ENCODE measurements at places on chromosomes 1 and 21. TPM values are rescaled to one million over a fixed set of nuclear protein-coding genes. Genes with fewer than 3 reads are reported as not detected.

GRCh38 chr1:208161005-208161404 is 83.2 kb downstream of the PLXNA2 start:
- DNase-seq: no peak

DNA sequence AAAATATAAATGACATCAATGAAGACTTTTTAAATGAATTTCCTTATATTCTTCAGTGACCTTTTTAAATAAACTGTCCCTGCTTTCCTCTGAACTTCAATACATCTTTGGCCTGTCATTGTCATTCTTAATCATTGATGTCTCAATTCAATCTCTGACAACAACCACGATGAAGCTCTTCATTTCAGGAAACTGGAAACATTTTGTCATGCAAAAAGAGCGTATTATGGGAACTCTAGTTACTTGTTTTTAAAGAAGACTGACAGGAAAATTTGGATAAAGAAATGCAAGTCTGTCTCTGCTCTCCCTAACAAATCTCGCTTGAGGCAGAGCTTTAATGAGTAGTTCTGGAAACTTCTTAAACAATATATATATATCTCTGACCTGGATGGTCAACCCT is 535.8 kb upstream of the ADGRL2 start:
- no peak for DNase-seq

DNA sequence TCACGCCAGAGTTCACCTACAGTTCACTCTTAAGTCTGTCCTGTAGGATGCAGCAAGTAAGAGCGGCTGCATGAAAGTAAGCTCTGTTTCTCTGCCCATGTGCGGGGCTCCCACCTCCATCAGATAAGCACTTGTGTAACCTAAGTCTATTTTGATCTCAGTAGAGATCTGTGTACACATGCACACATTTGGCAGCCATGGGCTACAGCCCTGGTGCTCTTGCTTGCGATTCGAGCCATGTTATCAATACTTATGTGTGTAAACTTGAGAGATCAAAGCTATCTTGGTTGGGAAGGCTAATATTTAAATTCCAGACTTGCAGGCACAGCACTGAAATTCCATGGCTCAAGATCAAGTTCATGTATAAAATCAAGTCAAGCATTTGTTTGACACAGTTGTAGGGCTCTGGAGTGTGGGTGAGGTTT is 244.7 kb upstream of the FGGY start:
- DNase-seq: no peak

GRCh38 chr1:34362949-34363348 is 186.2 kb downstream of the C1orf94 start:
- DNase-seq: no peak

GRCh38 chr21:18275781-18276180 is 31.1 kb downstream of the CHODL start:
- no peak for DNase-seq

GRCh38 chr21:29368906-29369305 is 70.2 kb downstream of the BACH1 start:
- DNase-seq: no peak

GRCh38 chr1:154864189-154864975 is 5.7 kb downstream of the KCNN3 start:
- DNase-seq: no peak

DNA sequence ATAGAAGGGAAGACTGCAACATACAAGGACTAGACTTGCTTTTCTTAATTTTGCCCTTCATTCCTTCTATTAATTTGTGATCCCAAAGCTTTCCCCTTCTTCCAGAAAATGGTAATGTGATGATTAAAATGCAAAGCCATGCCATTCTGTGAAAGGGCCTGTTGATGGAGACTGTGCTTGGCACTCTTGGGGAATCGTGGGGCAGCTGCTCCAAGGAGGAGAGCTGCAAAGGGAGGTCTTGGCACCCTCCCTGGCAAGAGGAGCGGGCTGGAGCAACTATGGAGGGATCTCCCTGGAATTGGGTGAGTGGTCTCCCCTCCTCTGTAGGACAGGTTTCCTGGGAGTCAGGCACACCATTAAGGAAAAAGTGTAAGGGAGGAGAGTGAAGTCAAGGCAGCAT is 16.6 kb downstream of the CACNA1S start:
- DNase-seq: no peak

- no peak for DNase-seq
These were observed 147.1 kb downstream of the SPATA46 start for GRCh38 chr1:162229549-162229948.

DNA sequence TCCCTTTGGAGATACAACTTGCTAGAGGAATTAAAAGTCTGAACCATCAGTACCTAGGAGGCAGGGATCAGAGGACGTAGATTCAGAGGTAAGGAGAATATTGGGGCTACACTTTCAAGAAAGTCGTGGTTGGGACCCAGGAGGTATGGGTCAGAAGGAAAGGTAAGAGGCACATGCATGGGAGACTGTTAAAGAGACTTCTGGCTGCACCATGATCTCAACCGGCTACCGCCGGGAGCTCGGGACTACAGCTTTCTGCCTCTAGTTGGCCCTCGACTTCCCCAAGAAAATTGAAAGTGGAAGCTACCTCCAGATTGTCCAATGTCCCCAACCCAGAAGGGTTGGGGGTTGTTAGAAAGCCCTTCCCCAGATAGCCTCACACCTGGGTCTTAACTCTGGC is 355.7 kb upstream of the TMPRSS15 start:
- DNase-seq: no peak

GRCh38 chr1:217040711-217041455 is 317.7 kb upstream of the ESRRG start:
- no peak for DNase-seq

DNA sequence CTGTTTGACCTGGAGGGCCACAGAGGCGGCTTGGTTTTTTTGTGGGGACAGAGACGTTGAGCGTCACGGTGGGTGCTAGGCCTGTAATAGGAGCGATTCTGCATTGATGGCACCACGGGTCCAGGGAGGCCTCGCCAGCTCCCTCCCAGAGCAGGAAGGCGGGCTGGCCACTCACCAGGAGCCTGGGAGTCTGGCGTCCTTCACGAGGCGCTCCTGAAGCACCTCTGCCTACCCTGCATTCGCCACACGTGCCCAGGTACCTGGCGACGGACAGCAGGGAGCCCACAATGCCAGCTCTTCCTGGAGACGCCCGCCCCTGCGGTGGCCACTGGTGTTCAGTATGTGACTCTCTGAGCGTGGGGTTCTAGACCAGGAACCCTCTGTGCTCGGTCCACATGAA is 69.9 kb upstream of the TRAPPC10 start:
- DNase-seq: no peak

GRCh38 chr1:199082778-199083389 is 444.0 kb downstream of the PTPRC start:
- DNase-seq: no peak

GRCh38 chr1:109248444-109248796 is 919 bp upstream of the CELSR2 start:
- no peak for DNase-seq

DNA sequence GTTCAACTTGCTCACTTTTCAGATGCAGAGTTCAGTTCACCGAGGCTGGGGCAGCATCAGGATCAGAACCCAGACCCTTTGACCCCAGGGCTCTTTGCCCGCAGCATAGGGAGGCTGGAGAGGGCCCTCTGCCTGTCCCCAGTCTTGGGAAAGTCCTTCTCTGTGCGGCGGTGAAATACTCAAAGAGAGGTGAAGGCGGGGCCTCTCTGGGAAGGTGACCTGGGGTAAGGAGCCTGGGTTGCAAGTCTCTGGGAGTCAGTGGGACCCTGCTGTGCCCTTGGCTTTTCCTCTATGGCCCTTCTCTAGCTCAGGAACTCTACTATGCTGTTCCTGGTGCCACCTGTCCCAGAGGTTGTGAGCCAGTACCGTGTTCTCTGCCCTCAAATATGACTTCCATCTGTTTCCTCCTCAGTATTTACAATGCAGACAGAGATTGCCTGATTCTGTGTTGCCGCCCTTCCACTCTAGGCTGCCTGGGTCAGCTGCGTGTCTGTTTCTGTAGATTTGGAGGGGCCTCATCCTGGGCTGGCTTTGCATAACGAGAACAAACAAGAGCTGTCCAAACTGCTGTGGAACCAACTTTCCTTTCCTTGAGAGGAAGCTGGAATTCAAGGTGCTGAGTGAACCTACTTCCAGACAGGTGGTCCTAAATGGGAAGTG is 18.7 kb upstream of the ZBTB21 start:
- no peak for DNase-seq

DNA sequence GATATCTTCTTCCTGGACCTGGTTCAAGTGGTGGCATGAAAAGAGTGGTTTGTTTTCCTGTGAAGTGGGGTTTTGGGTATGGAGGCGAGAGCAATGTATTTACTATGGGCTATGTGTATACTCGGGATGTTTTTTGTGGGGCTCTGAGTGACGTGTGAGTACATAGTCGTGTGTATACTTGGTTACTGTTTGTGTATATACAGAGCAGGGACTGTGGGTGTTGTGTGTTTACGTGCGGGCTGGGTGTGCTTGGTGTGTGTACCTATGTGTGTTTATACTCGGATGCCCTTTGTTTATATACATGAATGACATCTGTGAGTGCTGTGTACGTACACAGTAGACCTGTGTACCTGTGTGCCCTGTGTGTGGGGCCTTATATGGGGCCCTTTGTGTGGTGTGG is 50.0 kb downstream of the YARS1 start:
- no peak for DNase-seq

DNA sequence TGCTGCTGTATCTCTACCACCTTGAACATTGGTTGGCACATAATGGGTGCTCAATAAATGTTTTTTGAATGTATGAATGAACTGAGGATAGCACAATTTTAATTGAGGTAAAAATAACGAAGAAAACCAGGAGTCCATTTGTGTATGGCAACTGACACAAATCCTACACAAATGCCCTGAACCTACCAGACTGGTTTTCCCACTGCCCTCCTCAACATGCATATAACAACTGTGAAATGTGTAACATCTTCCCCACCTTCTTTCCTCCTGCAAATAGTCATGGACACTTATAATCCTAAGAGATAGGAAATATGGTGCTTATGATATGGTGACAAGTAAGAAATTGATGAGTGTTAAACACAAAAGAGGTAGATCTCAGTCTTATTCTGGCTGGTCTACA is 9.9 kb upstream of the LMO4 start:
- DNase-seq: no peak

GRCh38 chr21:45175326-45176095 is 101.1 kb downstream of the ADARB1 start:
- no peak for DNase-seq

DNA sequence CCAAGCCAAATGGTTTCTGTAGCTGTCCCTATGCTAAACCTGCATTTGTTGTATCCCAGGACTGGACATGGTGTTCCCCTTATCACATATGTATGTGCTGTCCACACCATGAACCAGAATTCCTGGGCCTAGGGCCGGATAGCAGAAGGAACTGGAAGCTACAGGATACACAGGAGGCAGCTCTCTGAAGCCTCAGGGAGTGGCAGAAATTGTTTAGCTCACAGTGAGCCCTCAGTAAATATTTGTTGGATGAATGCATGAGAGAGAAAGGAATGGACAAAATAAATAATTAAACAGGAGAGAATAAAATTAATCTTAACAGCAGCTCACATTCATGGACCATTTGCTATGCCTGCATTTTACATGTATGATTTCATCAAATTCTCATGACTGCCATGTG is 2.1 kb downstream of the NIPAL3 start:
- no peak for DNase-seq

- DNase-seq: no peak
These were observed 85.2 kb upstream of the PPM1J start for GRCh38 chr1:112800289-112800688.

GRCh38 chr1:54375712-54376429 is 30.3 kb downstream of the SSBP3 start:
- DNase-seq: no peak

DNA sequence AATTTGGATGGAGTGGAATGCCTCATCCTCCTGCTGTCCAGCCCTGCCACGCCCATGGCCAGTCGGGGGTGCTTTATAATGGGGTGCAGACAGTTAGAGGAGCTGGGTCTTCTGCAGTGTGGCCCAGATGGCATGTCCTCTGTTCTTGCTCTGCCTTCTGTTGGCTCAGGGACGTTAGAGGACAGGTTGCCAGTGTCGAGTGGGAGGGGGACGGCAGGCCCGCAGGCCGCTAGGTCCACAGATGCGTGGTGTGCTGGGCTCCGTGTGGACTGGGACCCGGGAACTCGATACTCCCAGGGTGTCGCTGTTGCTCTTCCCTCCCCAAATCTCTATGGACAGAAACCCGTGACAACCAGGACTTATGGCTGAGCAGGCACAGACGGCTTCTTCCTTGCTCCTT is 33.3 kb downstream of the SIM2 start:
- DNase-seq: no peak

DNA sequence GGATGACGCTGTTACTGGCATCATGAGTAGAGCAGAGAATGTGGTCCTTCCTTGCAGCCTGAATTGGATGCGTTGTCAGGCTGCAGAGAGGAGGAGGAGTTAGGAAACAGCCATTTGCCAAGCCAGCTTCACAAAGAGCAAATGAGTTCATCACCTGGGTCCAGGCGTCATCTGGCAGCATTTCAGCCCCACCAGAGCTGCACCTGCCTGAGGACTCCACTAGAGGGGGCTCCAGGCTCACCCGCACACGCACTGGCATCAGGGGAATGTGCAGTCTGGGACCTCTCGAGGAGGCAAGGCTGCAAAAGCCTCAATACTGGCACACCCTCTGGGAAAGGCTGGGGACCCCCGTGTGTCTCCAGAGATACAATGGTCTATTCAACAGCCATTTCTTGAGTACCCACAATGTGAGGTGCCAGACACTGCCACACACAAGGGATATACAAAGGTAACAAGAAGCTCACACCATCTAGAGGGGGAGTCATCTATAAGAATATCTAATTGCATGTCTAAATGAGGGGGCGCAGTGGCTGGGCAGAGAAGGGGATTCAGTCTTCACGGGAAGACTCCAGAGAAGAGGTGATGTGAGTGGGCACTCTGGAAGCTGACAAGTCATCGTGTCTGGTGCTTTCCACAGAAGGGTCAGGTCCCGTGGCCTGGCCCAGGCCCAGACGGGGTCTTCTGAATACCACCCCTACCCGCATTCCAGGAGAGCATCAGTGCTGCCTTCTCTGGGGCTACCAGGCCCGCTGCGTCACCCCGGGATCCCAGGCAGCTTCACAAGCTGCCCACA is 53.5 kb upstream of the CNTN2 start:
- DNase-seq: no peak

GRCh38 chr1:173052681-173053196 is 2.0 kb upstream of the TNFSF18 start:
- DNase-seq: no peak

DNA sequence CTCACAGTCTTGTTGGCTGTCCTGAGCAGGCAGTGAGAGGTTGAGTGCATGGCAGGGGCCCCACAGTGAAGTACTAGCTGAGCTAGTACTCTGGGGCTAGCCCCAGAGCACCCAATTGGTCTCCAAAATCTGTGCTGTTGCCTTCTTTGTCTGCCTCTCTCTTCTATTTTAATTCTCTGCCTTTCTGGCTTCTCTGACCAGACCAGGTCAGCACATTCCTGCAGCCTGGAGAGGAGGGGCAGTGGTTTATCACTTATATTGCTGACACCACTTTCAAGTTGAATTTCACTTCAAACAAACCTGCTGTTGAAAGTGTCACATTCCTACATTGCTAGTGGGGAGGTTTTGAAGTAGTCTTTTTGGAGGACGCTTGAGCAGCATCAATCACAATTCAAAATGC is 628.7 kb downstream of the PTPRU start:
- DNase-seq: no peak

Gene CATSPERE
- total RNA-seq: 0.84 TPM

Gene FUBP1
- 152 TPM for total RNA-seq

Gene AGT
- 2.5 TPM for total RNA-seq

Gene KLF17
- total RNA-seq: not detected

Gene SLC2A5
- 7.9 TPM for total RNA-seq

Gene MYOM3
- 0.28 TPM for total RNA-seq

Gene SELENON
- 26.0 TPM for total RNA-seq

Gene TMOD4
- not detected for total RNA-seq

Gene SLC1A7
- total RNA-seq: not detected

Gene PAX7
- total RNA-seq: not detected

Gene SYNJ1
- total RNA-seq: 11.2 TPM

Gene CNIH3
- total RNA-seq: 3.6 TPM

Gene FOXO6
- 0.93 TPM for total RNA-seq

Gene MACF1
- 291 TPM for total RNA-seq

Measured in omental fat pad (tissue), 4 donors.